Hindlimb muscle (tissue), 1 donor: ENCODE measurements at places on chromosomes 5 and 9. TPM values are rescaled to one million over a fixed set of nuclear protein-coding genes. Genes with fewer than 3 reads are reported as not detected.

DNA sequence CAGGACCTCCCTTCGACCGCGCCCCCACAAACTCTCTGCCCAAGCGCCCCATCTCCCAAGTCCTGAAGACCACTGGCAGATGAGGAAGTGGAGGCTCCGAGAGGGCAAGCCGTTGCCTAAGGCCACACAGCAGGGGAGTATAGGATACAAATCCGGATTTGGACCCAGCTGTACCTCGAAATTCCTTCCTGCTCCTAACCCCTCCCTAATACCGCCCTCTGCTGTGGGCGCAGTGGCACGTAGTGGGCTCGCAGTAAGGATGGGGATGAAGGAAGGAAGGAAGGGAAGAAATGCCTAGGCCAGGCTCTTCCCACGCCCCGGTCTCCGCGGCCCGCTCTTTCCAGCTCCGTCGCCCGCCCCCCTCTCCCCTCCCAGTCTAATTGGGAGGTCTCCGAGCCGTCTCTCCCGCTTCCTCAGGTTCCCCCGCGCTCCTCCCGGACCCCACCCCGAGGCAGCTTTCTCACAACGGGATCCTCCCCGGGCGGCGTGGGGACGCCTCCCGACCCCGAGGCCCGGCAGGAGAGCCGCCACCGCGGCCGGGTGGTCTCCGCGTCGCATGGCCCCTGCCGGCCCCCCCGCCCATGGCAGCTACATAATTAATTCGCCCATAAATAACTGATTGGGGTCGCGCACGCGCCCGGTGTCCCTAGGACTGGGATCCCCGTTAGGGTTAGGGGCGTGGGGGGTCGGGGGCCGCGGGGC, 138.9 kb downstream of the C9orf50 start:
- DNase-seq = no peak

DNA sequence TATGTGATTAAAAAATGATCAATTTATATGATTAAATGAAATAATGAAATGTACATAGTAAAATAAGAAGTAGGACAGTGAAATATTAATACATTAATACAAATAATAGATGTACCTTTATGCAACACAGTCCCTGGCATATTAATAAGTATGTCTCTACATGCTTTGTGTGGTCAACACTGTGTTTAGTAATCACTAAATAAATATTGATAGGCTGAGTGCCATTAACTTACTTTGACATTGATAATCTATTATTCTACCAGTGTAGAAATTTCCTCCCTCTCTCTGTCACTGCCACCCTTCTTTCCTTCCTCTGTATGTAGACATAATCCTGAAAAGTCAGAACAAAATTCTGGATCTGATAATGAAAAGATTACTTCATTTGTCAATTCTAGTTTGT, 43.7 kb downstream of the RNF180 start:
- no peak for DNase-seq

GRCh38 chr9:125854553-125855275, 107.5 kb downstream of the PBX3 start:
- no peak for DNase-seq

DNA sequence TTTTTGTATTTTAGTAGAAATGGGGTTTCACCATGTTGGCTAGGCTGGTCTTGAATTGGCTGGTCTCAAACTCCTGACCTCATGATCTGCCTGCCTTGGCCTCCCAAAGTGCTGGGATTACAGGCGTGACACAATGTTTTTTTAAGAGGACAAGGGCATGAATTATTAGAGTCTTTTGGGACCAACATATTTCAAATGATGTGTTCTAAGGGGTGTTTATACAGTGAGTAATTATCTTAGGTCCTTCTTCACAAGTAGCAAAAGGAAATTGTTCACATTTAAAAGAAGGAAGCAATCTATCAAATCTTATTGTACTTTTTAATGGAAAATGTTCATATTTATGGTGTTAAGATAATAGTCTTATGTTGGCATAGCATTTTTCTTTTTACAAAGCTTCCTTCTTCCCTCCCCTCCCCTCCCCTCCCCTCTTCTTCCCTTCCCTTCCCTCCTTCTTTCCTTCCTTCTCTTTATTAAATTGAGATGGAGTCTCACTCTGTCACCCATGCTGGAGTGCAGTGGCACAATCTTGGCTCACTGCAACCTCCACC, 6.7 kb downstream of the GNG10 start:
- DNase-seq = no peak

DNA sequence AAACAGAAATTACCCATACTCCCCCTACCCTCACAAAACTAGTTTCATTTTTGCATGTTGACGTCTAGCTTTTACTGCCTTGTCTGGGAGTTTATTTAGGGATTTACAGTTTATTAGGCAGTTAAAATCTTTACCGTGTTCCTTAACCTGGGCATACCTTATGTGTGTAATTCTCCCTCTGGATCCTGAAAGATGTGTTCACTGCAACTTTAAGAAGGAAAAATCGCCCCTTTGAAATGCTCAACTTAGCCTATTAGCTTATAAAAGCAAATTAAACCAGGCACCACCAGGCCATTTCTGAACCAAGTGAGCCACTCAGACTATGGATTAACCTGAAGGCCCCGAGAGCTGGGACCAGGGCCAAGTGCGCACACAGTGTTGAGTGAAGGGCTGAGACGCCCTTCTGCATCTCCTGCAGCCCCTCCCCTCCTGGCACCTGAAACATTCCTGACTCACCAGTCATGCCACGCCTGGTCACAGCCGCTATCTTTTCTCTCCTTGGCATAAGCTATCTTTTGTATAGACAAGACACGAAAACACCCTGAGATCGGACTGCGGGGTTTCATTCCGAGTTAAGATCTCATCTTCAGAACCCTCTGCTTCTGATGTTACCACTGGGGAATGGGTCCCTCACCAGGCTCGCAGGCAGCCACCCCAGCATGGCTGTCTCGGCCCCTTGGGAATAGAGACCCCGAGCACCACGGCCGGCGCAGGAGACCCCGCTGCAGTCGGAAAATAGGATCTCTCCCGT, 111.9 kb downstream of the ROR2 start:
- DNase-seq = no peak

DNA sequence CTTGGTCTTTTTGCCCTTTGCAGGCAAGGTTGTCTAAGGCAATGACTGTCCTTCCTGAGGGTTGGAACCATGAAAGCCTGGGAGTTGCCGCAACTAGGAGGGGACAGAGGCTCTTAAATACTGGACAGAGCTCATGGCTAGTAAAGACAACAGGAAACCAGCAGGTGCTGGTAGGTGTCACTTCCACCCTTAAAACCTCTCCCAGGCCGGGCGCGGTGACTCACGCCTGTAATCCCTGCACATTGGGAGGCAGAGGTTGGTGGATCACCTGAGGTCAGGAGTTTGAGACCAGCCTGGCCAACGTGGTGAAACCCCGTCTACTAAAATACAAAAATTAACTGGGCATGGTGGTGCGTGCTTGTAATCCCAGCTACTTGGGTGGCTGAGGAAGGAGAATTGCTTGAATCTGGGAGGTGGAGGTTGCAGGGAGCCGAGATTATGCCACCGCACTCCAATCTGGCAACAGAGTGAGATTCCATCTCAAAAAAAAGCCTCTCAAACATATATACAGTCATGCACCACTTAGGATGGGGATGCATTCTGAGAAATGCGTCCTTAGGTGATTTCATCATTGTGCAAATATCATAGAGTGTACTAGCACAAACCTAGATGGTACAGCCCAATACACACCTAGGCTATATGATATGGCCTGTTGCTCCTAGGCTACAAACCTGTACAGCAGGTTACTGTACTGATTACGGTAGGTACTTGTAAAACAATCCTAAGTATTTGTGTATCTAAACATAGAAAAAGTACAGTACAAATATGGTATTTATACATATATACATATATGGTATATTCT, 102.7 kb downstream of the HSPA4 start:
- DNase-seq = no peak

GRCh38 chr5:36355516-36355915, 53.8 kb upstream of the RANBP3L start:
- no peak for DNase-seq

DNA sequence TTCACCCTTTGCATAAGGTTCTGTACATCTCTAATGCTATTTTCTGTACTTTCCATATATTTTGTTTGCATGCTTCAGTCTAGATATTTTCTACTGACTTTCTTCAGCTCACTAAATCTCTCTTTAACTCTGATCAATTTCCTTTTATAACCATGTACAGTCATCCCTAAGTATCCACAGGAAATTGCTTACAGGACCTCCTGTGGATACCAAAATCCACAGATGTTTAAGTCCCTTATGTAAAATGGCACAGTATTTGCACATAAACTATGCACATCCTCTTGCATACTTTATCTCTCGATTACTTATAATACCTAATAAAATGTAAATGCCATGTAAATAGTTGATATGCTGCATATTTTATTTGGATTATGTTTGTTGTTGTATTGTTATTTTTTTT, 442.1 kb downstream of the TLE4 start:
- no peak for DNase-seq

- DNase-seq = no peak
These were observed 16.6 kb downstream of the FLT4 start for GRCh38 chr5:180632768-180633167.

DNA sequence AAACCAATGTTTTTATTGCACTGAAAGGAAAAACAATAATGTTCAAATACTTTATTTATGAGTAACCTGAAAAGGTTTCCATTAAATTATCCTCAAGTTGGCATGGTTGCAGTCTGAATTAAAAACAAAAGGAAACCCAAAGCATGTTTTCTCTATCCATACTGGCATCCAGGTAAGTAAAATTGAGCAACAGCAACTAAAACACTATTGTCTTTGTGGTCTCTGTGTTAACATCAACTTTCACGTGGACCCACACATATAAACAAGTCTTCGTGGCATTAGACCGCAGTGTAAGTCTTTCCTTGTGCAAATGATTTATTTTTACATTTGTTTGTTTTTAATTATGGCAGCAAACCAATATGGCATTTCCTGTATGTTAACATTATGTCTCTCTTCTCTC, 757.6 kb downstream of the SEMA5A start:
- DNase-seq = no peak

DNA sequence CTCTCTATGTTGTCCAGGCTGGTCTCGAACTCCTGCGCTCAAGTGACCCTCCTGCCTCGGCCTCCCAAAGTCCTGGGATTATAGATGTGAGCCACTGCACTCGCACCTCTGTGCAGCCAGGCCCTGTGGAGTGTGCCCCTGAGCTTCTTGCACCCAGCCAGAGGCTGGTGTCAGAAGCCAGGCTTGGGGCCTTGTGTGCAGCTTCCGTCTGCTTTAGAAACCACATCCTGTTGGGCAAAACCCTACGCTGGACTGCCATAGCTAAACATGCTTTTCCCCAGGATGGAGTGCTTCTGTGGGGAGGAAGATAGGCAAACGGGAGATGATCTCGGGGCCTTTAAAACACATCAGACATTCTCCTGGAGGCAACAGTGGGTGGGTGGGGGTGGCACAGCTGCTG, 40.1 kb downstream of the PRRT1B start:
- no peak for DNase-seq

GRCh38 chr5:40999142-40999541, 72.0 kb downstream of the MROH2B start:
- DNase-seq = no peak

GRCh38 chr5:172876578-172876977, 42.5 kb downstream of the ERGIC1 start:
- DNase-seq = no peak

DNA sequence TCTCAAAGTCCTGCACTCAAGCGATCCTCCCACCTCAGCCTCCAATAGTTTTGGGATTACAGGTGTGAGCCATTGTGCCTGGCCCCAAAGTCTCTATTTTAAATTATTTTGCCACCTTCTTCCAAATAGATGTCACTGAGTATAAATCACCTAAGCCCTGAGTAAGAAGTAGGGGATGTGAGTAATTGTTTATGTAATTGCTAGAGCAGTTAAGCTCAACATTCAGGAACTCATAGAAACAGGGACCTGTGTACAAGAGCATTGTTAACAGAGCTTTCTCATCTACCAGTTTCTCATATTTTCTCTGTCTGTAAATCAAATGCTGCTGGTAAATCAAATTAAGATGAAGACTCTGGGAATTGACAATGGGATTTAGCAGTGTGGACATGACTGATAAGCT, 26.3 kb downstream of the CDK7 start:
- no peak for DNase-seq

GRCh38 chr5:105952875-105953274, 1717.9 kb downstream of the EFNA5 start:
- no peak for DNase-seq

DNA sequence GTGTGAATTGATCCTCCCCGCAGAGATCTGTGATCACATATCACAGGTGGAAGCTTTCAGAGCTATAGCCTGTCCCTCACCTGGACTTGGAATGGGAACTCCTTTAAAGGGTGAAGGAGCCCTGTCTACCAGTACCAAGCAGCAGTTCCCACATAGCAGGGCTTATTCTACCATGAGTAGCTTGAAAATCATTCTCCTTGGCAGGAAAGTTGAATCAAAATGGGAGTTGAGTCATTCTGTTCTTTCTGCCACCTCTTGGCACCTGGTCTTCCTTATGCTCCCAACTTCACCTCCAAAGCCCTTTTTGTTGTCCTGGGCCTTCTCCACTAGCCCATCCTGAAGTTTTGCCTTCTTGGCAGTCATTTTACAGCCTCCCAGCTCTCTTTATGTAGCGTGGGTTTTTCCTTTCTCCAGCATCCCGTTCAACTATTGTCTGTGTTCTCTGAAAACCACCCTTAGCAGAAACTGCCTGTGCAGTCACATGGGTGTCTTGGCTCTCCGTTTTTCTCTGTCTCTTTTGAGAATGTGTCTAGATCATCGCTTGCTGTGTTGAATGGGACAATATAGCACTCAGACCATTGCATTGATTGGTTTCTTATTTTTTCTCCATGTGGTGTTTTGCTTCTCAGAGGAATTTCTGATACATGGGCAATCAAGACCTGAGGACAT, 222.2 kb downstream of the AOPEP start:
- no peak for DNase-seq

GRCh38 chr5:7218141-7218540, 177.8 kb upstream of the ADCY2 start:
- DNase-seq = no peak

DNA sequence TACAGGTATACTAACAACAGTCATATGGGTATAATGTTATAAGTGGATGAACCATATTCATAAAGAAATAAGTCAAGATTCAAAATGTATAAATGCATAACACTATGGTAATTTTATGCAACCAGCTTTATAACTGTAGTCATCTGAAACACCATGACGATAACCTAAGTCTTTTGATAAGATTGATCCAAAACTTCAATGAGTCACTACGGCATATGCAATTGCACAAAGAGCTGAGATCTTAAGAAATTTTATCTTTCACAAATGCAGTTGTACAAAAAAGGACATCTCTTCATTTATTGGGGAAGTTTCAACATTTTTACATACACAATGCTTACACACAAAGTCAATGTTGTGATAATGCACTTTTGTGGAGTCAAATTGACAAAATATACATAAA, 20.3 kb downstream of the FAM81B start:
- DNase-seq = no peak

The PIP5KL1 gene
- 3.3 TPM for polyA plus RNA-seq

The FUBP3 gene
- polyA plus RNA-seq = 43.4 TPM

The LCP2 gene
- polyA plus RNA-seq = 7.4 TPM

The CDC25C gene
- polyA plus RNA-seq = 2.4 TPM
